ENCODE measurements at places on chromosomes 1 and 21.

DNA sequence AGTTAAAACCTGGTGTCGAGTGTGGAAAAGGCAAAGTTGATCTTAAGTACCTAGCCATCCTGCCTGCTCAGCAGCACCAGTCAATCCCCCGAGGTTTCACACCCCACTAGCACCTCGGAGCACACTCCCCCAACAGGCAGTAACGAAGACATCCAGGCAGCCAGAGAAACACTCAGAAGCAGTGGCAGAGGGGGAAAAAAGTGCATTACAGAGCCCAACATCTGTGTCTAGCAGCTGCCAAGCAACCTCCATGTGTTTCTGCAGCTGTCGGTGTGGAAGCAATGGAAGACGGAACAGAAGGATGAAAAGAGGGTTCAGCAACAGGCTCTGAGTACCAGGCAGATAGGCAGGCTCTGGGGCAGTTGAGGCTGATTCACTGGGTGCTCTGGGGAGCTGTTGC, 73.4 kb upstream of the PROX1 start:
- no peak for DNase-seq

DNA sequence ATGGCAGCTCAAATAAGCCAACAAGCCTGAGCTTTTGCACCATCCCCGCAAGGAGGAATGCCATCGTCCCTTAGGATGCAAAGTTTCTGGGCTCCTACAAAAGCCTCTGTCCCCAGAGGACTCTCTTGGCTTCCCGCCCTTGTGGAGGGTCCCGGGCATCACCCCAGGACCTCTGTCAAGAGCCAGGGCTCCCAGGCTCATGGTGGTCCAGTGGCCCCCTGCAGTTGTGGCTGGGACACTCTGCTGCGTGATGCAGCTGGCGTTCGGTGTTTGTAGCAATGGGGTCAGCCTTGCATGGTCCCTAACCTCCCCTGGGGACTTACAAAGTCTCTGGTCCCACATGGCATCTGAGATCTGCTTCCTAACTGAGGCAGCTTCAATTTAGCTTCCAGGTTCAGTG, 104.7 kb downstream of the RIPK4 start:
- DNase-seq = no peak

DNA sequence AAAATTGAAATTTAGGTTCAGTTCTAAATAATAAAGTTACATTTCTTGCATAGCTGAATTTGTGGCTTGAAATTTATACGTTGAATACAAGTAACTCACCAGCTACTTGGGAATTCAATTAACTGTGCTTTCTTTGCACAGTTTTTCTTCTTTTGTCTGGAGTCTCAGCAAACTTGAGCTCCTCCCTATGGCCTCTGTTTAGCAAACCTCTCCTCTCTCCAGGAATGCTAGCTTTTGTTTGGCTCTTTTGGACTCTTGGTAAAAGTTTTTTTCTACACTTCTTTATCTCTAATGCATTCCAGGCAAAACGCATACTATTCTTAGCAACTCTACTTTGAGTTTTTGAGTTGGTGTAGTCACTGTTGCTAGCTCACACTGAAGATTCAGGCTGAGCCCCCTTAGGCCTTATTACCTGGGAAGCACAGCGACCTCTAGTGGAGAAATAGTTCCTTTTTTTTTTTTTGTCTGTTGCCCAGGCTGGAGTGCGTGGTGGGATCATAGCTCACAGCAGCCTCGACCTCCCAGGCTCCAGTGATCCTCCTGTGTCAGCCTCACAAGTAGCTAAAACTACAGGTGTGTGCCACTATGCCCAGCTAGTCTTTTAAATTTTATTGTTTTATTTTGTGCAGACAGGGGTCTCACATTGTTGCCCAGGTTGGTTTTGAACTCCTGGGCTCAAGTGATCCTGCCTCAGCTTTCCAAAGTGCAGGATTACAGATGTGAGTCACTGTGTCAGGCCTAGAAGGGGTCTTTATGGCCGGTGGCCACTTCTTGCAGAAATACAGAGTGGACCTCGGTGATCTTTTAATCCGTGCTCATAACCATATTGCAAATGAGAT, 61.7 kb downstream of the CASQ2 start:
- DNase-seq = no peak

DNA sequence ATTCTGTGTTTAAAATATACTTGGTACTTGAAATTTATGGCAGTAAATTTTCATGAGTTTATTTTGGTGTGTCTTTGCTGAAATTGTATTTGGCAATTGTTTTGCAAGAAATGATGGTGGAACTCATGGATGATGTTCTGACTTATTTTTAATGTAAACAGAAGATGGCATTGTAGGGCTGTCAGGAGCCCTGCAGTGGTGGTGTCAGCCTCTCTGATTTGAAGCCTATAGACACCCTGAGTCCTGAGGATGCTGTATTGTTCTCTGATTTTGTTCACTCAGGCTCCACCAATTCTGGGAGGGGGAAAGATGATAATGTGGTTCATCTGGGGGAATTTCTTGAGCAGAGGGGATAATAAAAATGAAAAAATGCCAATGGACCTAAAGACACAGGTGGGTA, 79.8 kb downstream of the LHX8 start:
- no peak for DNase-seq

DNA sequence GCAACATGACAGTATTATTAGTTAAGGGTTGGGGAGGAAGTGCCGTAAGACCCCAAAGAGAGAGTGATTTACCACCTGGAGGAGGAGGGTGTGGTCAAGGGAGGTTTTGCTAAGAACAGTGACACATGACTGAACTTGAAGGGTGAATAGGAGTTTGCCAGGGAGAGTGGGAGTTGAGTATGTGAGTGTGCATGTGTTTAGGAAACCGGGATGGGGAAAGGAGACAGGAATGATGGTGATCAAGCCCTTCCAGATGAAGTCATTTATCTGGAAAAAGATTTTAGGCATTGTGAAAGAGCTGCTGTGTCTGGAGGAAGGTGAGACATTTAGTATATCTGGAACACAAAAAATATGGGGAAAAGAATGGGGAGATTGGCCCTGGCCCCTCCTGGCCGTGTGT, 28.1 kb upstream of the IL10 start:
- no peak for DNase-seq

DNA sequence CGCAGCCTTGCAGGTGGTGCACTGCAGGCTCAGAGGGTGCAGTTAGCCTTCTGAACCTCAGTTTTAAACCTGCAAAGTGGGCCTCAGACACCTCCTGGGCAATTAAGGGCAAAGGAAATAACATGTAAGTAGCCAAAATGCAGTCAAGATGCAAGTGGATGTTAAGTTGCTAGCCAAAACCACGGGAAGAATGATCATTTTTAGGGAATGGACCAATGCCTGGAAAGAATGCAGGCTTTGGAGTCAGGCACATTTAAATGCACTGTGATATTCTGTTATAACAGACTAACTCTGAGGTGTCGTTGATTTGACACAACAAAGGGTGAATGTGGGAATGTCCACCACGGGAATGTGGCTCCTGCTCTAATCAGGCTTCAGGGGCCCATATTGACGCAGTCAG, 57.9 kb upstream of the PTGFRN start:
- DNase-seq = no peak

GRCh38 chr1:204296431-204296988, 63.2 kb downstream of the PLEKHA6 start:
- DNase-seq = no peak

DNA sequence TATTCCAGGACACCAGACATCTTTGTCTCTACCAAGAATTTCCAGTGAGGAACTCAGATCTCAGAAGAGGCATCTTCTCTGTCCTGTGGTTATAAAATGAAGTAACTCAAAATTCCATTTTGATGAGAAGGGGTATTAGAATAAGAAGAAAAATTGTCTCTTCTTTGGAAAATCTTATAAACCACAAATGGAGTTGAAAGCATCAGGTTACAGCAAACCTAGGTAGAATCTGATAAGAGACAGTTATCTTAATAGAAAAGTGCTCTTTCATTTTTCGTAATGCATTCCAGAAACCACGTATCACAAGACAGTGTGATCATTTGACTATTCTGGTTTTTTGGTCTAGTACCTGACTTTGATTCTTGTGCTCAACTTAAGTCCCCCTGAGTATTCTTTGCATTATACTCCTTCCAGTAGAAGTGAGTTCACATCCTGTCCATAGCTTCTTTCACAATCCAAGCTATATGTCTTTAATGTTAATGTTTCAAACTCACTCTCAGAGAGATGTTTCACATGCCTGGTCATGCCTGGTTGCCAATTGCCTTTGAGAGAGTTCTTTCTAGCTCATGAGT, 120.9 kb upstream of the PRDX6 start:
- no peak for DNase-seq

DNA sequence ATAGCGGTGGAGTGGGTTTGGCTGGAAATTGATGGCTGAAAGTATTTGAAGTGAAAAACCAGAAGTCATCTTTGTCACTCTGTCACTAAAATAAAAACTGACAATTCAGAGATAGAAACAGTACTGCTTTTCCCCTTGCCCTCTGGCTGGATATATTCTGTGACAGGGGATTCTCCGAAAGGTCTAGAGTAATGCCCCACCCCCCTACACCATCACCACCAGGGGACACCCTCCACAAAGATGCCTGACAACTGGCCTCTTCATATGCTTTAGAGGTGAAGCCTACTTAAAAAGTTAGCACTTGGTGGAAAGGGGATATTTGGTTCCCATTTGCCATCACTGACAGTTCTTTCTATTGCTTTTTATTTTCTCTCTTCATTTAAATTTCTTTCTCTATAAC, 73.5 kb downstream of the SGIP1 start:
- no peak for DNase-seq

- DNase-seq = no peak
Observed at GRCh38 chr1:147600119-147601111, 59.1 kb downstream of the BCL9 start.
